ENCODE measurements at places on chromosomes 3 and 15.

GRCh38 chr15:69990566-69991421 lies 106.9 kb downstream of the TLE3 start:
- DNase-seq: no peak

GRCh38 chr15:77130315-77130930 lies 59.5 kb upstream of the TSPAN3 start:
- no peak for DNase-seq

GRCh38 chr3:114707252-114707860 lies 413.5 kb downstream of the TIGIT start:
- no peak for DNase-seq

DNA sequence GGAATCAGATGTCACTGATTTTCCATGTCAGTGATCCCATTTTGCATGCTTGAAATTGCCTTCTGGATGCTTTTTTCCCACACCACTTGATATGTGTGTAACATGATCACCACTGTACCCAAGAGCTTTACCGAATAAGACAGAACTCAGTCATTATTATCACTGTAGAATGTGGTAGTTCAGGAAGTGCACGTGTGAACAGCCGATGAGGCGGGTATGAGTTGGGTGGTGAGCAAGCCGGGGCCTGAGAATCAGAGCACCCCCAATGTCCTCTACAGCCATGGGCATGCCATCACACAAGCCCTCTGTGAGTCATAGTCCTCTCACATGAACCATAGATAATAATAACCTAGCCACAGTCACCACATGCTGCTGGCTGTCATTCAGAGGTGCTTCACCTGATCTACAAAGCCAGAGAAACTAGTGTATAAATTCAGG lies 470.8 kb downstream of the SOX2 start:
- no peak for DNase-seq

GRCh38 chr3:179250803-179251476 lies at the start of gene KCNMB3:
Gene KCNMB3 (minus strand): TSS chr3:179251114. CDS start chr3:179250990, 124 bp downstream.
- DNase-seq: no peak

GRCh38 chr15:22979238-22980188 lies 655 bp downstream of the CYFIP1 start:
- DNase-seq: no peak

- no peak for DNase-seq
These were observed 8.8 kb downstream of the EMC4 start for GRCh38 chr15:34233614-34234013.

DNA sequence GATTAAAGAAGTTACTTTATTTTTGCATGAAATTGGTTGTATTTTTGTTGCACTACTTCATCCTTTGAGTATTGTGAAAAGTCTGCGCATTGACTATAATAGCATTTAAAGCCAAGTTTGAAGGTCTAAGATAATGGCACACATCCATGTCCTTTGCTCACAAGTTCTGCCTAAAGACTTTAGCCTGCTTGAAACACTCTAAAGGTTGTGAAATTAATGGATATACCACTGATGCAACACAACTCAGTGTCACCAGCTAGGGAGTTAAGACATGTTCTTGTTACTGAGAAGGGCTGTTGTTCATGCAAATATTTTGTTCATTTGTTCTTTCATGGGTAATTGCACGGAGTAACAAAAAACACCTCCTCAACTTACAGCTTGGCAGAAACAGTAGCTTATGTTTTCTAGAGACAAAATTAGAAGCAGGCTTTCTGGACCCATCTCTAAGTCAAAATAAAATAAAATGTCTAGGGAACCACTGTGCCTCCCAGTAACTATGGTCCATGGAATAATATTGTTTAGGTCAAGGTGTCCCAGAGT lies 83.9 kb downstream of the PPARG start:
- DNase-seq: no peak

DNA sequence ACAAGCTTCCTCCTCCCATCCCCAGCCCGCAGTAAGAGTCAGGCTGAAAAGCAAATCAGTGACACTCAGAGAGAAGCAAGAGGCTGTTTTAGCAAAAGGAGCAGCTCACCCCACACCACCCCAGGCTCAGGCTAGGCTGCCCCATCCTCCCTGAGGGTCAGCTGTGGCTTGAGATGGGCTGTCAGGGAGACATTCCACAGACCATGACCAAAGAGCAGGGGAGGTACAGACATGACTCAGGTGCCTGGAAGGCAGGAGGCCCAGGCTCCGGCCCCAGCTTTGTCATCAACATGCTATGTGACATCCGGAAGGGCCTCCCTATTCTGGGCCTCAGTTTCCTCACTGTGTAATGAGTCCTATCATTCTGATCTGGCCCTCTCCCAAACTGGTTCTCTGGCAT lies 24.7 kb downstream of the HCN4 start:
- no peak for DNase-seq

- no peak for DNase-seq
These were observed 2.8 kb downstream of the OCA2 start for GRCh38 chr15:28096411-28096669.

- DNase-seq: no peak
These were observed 173.4 kb upstream of the PPP2R3A start for GRCh38 chr3:135792174-135792573.

DNA sequence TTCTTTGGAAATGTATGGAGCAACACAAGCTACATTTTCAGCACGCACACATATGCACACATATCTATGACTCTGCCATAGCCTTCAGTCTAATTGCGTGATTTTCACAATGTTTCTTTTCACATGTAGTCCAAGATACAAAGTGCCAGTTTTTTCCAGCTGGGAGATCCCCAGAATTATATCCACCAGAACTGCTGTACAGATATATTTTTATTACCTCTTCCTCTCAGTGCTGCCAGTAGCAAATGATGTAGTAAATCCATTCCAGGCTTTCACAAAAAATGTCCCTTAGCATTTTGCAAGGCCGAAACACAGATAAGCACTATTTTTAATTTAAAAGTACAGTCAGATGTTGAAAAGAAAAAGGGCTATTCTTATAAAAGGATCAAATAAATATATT lies 719.8 kb upstream of the SEMA6D start:
- no peak for DNase-seq

DNA sequence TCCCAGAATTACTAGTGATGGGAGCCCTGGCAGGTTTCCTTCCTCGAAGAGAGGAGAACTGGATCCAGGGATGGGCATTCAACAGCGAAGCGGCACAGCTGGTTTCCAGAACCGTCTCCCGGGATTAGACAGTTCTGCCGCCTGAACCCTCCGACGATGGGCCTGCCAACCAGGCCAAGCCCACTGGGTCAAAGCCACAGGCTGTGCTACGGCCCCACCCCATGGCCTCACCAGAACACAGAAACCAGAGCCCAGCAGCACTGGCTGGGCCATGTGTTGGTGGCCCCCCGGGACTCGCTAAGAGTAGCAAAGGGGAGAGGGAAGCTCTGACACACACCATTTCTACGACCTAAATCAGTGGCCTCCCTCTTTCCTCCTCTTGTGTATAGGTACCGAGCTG lies 2.2 kb downstream of the C15orf62 start:
- no peak for DNase-seq

GRCh38 chr3:36903119-36903882 lies 41.6 kb downstream of the TRANK1 start:
- no peak for DNase-seq
